ENCODE measurements at places on chromosomes 2 and 18.

DNA sequence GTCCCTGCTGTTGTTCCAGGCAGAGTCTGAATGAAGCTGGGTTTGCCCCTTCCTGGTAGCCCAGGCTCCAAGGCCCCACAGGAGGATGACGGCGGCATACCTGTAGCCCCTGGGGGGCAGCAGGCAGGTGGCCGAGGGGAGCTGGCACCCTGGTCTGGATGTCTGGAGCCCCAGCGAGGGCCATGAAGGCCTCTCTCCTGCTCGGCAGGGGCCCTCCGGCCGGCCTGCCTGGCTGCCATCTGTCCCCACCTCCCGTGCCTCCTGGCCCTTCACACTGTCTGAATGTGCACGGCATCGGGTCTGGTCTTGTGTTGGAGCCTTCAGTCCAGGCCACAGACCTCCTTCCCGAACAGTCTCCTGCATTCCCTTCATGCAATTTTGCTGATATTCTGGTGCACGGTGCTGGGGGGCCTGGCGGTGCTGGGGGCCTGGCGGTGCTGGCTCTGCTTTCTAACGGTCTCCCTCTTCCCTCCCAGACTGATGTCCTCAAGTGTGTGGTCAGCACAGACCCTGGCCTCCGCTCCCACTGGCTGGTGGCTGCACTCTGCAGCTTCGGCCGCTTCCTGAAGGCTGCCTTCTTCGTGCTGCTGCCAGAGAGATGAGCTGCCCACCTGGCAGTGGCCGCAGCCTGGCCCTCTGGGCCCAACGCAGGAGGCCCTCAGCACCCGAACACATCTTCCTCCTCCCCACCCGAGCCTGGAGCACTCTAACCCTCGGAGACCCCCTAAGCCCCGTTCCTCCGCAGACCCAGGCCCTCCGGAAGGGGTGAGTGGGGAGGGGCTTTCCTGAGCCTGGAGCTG is 13.5 kb downstream of the BOK start:
- DNase-seq: no peak

DNA sequence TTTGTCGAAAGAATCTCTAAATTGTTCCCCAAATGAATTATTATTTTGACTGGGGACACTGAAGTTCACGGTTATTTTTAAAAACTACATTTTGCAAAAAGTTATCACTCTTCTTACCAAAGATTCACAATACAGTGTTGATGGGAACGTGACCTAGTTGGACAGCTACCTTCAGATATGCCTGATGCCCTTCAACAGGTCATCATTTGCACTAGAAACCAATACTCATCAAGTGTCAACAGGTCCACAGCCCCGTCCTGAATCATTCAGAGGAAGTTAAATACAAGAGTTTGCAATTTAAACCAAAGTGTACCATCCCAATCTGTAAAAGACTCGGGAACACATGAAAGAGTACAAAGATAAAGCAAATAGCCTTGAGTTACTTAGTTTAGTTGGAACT is 28.3 kb downstream of the BCL2 start:
- DNase-seq: no peak

DNA sequence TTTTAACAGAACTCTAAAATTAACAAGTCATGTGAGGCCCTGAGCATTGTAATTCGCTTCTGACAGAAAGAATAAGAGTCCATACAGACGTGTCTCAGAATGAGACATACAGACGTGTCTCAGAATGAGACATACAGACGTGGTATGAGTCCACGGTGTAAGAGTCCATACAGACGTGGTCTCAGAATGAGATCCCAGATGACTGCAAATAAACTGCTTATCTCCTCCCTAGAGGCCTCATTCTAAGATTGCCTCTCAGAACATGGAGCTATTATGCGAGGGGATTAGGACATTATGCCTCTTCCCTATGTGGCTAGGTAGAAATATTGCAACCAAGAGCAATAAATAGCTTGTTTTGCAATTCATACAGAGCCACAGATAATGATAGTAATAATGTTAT is 63.9 kb downstream of the NEB start:
- no peak for DNase-seq

DNA sequence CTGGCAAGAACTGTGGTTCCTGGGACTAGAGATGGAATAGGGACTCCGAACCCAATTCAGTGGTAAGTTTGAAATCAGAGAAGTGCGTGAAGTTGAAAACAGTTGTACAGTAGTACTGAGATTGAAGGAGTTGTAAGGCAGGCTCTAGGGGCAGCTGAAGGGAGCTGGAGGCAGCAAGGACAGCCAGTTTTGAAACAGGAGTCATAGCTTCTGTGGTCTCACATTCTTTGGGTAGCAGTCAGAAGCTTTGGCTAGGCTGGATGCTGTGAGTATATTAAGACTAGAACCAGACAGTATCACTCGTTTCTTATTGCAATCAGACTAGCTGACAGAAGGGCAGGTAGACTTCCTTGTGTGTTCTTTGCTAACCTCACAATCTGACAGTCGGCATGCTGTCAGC is 64.5 kb upstream of the ADAM23 start:
- no peak for DNase-seq

GRCh38 chr2:239167011-239167673 is 233.7 kb downstream of the HDAC4 start:
- no peak for DNase-seq

- no peak for DNase-seq
Measured at GRCh38 chr18:21763846-21764646, 23.5 kb downstream of the MIB1 start.

DNA sequence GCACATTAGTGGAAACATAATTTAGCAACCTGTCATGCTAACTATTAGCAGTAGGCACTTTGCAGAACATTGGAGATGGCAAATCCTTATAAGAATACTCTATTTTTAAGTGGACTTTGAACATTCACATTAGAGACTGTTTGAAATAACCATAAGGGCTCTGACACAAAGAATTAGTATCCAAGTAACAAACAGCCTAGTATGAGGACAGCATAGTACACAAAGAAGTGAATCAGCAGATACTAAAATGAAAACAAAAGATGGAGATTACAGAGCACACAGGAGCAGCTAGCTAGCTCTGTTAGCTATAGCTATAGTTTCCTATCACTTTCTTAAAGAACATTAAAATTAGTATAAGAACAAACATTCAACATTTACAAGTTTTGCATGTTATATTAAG is 256.3 kb upstream of the SPOPL start:
- DNase-seq: no peak

GRCh38 chr2:238216651-238217184 is 13.2 kb upstream of the ILKAP start:
- no peak for DNase-seq

GRCh38 chr18:77098538-77099174 is 33.9 kb downstream of the MBP start:
- no peak for DNase-seq

GRCh38 chr2:239697399-239698164 is 296.8 kb upstream of the HDAC4 start:
- DNase-seq: no peak

- DNase-seq: no peak
Measured at GRCh38 chr2:95351598-95351915, 51.0 kb upstream of the FAHD2A start.

DNA sequence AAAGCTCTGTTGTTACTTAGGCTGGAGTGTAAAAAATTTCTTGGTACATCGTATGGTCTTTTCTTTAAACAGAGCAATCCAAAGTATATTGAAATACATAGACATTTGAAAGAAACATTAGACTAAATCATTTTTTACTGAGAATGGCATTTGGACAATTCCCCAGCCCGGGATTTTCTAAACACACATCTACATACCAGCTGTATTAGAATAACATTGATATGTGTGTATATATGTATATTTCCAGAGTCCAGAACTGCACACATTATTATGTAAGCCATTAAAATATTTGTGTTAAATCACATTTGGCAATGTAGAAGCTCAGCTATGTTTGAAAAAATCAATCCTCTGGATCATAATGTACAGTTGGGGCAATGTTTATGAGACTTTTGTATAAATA is 1853.6 kb upstream of the LRRTM1 start:
- DNase-seq: no peak

- no peak for DNase-seq
Measured at GRCh38 chr2:96762529-96763311, 2.0 kb downstream of the CNNM4 start.

- no peak for DNase-seq
Measured at GRCh38 chr2:203741566-203741965, 35.1 kb downstream of the CD28 start.

GRCh38 chr18:39862341-39862740 is 2092.7 kb upstream of the PIK3C3 start:
- no peak for DNase-seq

- DNase-seq: no peak
Measured at GRCh38 chr2:113157118-113157896, 16.5 kb upstream of the PSD4 start.

DNA sequence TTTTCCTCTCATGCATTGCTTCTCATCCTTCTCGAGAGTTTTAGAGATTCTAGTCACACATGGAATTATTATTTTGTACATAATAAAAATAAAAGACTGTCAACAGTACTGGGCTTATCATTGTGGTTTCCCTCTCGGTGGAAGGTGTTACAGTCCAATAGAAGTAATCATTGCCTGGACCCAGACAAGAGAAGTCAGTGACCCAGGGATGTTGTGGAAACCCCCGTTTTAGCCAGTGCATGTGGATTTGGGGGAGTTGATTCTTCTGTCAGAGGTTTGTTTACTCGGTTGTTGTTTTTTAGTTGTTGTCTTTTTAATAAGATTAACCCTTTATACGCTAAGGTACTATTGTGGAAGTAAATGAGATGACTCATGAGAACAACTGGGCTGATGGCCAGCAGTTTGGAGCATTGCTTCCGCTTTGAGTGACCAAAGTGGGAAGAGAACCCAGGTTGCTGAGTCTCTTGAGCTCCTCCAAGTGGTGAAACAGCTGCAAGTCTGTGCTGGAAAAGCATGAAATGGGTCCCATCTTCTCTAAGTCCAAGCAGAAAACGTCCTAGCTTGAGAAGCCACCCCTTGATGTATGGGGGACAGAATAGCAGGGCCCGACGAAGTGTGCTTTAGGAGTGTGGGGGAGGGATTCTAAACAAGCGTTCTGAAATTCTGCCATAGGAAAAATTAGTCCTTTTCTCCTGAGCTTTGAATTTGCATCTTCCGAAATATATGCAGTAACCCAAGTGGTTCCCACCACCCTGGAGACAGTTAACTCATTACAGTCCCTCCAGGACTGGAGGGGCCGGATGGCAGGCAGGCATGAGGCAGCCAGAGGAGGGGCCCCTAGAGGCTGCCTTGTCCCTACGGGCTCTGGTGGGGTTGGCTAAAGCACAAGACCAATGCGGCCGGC is 61.8 kb upstream of the GPR45 start:
- DNase-seq: no peak

- no peak for DNase-seq
Measured at GRCh38 chr18:24414349-24415003, 12.0 kb upstream of the IMPACT start.

GRCh38 chr2:125313806-125314205 is 1288.7 kb downstream of the CNTNAP5 start:
- no peak for DNase-seq

DNA sequence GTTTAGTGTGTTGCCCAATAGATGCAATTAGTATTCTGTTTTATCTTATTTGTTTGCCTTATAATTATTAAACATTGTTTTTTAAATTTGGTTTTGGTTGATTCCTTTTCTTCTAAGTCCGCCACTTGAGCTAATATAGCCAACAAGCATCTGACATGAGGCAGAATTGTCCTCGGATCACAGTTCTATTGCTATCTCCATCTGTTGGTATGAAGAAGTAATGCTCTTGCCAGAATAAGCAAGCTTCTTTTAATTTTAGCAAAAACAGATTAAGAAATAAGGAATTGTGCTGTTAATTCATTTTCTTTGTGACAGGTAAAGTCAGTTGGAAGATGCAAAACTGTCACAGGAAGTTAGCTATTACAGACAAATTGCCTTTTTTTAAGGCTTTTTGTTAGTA is 54.3 kb downstream of the R3HDM1 start:
- DNase-seq: no peak

GRCh38 chr18:40672590-40672989 is 1282.4 kb upstream of the PIK3C3 start:
- no peak for DNase-seq

DNA sequence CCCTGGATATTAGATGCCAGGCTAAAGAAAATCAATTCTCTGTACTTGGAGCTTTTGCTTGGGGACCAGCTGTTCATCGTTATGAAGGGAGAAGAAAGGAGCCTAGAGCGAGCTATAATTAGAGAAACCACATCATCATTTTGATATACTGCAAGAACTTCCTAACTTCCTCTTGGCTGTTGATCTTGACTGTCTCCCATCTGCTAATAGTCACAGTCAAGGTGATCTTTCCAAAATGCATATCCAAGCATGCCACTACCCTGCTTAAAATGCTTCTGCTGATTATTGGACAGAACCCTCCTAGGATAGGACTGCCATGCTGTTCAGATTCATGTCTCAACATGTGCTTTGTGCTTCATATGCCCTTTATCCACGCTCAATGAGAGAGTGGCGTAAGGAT is 54.8 kb downstream of the RAPGEF4 start:
- no peak for DNase-seq

DNA sequence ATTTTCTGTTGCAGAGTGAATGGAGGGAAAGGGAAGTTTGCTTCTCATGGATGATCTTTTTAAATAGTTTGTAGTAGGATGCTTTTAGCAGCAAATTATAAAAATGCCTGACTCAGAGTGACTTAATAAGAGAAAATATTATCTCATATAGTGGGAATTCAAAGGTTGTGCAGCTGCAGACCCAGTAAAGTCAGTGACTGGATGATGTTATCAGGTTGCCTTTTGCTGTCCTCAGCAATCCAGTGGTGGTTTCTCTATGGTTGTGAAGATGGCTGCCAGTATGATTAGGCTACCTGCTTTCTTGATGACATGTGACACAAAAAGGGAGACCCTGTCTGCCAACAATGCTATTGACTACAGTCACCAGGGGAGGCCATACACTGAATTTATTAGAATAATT is 184.8 kb downstream of the DIS3L2 start:
- no peak for DNase-seq

GRCh38 chr2:9782197-9782719 is 61.0 kb upstream of the TAF1B start:
- peak; percentile 42 for DNase-seq

All from activated CD8-positive, alpha-beta memory T cell treated with anti-CD3 and anti-CD28 coated beads for 48 hours (primary cell).